ENCODE measurements at places on chromosomes 4 and X. TPM values are rescaled to one million over a fixed set of nuclear protein-coding genes. Genes with fewer than 3 reads are reported as not detected.

XAGE2 gene
- polyA plus RNA-seq = not detected

DNA sequence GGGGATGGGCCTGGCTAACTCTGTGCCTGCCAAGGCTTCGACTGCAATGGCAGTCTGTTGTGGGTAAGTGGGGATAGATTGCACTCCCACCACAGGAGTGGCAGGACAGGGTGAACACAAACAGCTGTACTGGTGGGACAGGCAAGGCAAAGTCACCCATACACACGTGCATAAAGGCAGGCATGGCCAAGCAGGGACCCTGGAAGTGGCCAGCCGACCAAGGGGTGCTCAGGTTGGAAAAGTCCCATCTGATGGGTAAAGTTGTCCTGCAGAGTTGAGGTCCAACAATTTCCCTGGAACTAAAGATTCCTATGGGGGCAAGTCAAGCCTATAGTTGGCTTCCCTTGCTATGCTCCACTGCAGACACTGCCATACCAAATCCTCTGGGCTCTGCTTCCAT lies 1961.9 kb upstream of the ADGRL3 start:
- no peak overlapping the region for H3K4me3 ChIP-seq
- DNase-seq = no peak
- H3K36me3 ChIP-seq = no peaks in the 10 kb centered on the region
- H3K27me3 ChIP-seq = no peaks in the 10 kb centered on the region

- no peak for DNase-seq
- peaks cover 4% of the 10 kb centered on the region for H3K27me3 ChIP-seq
- no peaks in the 10 kb centered on the region for H3K36me3 ChIP-seq
- no peaks in the 10 kb centered on the region for H3K4me1 ChIP-seq
- H3K4me3 ChIP-seq = no peak overlapping the region
- no peak overlapping the region for H3K27ac ChIP-seq
These were observed 10.7 kb upstream of the SPCS3 start for GRCh38 chr4:176309046-176309445.

GRCh38 chr4:22345055-22345454 lies 170.8 kb downstream of the ADGRA3 start:
- no peak for DNase-seq
- no peaks in the 10 kb centered on the region for H3K27me3 ChIP-seq
- no peaks in the 10 kb centered on the region for H3K36me3 ChIP-seq
- H3K4me3 ChIP-seq = no peak overlapping the region
- no peaks in the 10 kb centered on the region for H3K4me1 ChIP-seq

DNA sequence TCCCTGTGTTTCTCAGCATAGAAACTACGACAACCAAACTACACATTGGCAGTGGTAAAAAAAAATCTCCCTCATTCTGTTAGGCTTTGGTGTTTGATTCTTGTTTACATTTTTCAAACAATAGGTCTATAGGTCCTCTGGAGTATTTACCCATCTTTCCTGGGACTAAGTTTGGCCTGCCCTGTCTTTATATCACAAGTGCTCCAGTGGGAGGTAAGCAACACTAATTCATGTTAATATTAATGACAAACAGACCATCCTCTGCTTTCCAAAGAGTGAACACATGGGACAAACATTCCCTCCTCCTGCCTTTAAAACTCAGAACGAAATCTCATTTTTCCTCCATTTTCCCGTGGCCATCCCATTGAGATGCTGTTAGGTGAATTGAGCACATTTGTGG lies 514.1 kb upstream of the INTU start:
- no peaks in the 10 kb centered on the region for H3K27me3 ChIP-seq
- no peak overlapping the region for H3K27ac ChIP-seq
- no peak overlapping the region for H3K4me3 ChIP-seq

RHOXF2 gene
- not detected for polyA plus RNA-seq

DNA sequence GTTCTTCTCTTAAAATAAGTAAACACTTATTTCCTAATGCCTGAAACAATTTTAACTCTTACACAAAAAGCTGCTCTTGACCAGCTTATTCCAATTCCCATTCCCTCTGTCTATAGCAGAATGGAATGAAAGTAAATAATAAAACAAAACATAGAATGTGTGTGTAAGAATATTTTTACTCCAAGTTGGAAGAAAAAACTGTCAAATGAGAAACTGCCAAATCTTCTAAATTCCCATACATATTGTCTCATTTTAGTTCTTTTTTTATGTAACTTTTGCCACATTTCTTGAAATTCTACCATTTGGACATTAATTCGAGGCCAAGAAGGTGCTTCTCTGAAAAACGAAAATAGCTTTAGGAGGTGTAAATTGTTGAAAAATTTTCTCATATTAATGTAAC lies 477.1 kb downstream of the FAT4 start:
- H3K27ac ChIP-seq = no peak overlapping the region
- H3K27me3 ChIP-seq = no peaks in the 10 kb centered on the region
- H3K36me3 ChIP-seq = no peaks in the 10 kb centered on the region
- H3K4me3 ChIP-seq = no peak overlapping the region
- no peak for DNase-seq
- no peaks in the 10 kb centered on the region for H3K4me1 ChIP-seq

SLC10A4 gene
- not detected for polyA plus RNA-seq

DNA sequence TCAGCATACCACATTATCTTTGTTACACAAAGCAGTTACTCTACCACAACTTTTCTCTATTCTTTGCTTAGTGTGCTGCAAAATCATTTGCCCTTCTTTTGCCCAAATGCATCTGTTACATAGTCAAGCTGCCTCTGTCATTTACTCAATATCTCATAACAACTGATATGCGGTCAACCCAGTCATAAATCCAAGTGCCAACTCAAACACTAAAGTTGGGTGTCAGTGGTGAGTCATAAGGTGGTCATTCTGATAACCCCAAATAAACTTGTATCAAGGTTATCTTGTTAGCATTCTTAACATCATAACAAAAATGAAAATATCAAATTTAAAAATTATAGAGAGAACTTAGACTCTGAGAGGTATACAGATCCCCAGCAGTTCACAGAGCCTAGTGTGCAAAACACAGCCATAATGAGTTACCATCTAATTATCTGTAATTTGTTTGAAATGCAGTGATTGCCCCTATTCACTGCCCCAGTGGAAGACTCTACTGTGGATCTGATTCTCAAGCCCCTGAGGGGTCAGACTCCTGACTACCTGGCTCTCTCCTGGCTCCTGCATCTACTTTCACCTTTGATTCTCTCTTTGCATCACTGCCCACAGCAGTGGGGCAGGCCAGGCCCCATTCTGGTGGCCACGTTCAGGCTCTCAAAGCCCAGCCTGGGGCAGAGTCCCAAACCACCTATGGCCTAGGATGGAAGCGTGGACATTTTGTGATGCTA lies 29.2 kb downstream of the TBC1D9 start:
- no peak for DNase-seq
- no peaks in the 10 kb centered on the region for H3K36me3 ChIP-seq
- peaks cover 26% of the 10 kb centered on the region for H3K4me1 ChIP-seq

- peaks cover 2% of the 10 kb centered on the region for H3K27me3 ChIP-seq
- DNase-seq = no peak
- H3K36me3 ChIP-seq = no peaks in the 10 kb centered on the region
- no peak overlapping the region for H3K4me3 ChIP-seq
- H3K27ac ChIP-seq = no peak overlapping the region
- no peaks in the 10 kb centered on the region for H3K4me1 ChIP-seq
These were observed 37.2 kb upstream of the ANK2 start for GRCh38 chr4:113012122-113012725.

GRCh38 chr4:181504924-181505323 lies 738.3 kb upstream of the TENM3 start:
- peaks cover 1% of the 10 kb centered on the region for H3K27me3 ChIP-seq
- H3K4me1 ChIP-seq = no peaks in the 10 kb centered on the region
- no peak overlapping the region for H3K4me3 ChIP-seq
- H3K36me3 ChIP-seq = no peaks in the 10 kb centered on the region
- H3K27ac ChIP-seq = no peak overlapping the region

DNA sequence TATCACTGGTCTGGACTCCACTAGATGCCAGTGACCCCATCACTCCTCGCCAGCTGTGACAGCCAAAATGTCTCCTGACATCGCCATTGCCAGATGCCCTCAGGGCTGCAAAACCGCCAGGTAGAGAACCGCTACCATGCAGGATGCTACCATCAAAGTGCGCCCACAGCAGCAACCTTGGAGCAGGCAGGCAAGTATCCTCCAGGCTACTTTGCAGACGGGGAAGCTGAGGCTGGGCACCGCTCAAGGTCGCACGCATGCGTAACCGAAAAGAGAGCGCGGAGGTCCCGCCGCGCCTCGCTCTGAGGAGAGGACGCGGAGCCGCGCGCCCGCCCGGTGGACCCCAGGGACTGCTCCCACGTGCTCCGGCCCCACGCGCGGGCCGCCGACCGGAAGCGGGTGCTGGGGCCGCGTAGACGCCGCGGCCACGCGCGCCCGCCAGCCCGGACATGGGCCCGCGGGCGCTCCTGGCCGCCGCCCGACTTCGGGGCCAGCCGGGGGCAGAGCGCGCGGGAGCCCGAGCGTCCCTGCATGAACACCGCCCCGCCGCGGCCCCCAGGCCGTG lies at the start of gene STS:
Gene STS, plus strand, starts transcription at position 300 of the 565 bp plus-strand sequence. CDS start 105,488 bp downstream, outside the sequence.
- H3K27me3 ChIP-seq = no peaks in the 10 kb centered on the region
- H3K36me3 ChIP-seq = no peaks in the 10 kb centered on the region
- peaks cover 24% of the 10 kb centered on the region for H3K4me1 ChIP-seq
- H3K27ac ChIP-seq = peak within 1 kb of the TSS; percentile 92
- DNase-seq = peak; percentile 8

ADH1C gene
- polyA plus RNA-seq = not detected

GRCh38 chr4:17241835-17242234 lies 270.1 kb downstream of the QDPR start:
- DNase-seq = no peak
- H3K27ac ChIP-seq = no peak overlapping the region
- no peak overlapping the region for H3K4me3 ChIP-seq
- peaks cover 21% of the 10 kb centered on the region for H3K27me3 ChIP-seq
- no peaks in the 10 kb centered on the region for H3K36me3 ChIP-seq

DNA sequence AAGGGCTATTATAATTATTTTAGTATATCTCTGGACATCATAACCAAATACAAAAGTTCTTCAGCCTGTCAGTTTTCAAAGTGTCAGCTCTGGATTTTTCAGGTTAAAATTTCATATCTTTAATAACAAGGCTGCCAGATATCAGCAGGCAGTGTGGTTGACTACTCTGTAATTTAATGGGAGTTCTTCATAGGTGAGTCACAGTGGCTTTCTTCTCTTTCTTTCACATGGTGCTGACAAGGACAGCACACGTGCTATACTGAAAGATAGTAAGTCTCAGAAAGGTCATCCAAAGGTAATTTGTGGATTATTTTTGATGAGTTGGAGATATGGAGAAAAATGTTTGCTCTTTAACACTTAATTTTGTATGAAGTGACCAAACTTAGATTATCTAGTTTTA lies 43.2 kb downstream of the GALNT7 start:
- H3K4me1 ChIP-seq = peaks cover 12% of the 10 kb centered on the region
- H3K27me3 ChIP-seq = no peaks in the 10 kb centered on the region
- H3K27ac ChIP-seq = no peak overlapping the region
- H3K4me3 ChIP-seq = no peak overlapping the region
- peaks cover 22% of the 10 kb centered on the region for H3K36me3 ChIP-seq

GRCh38 chr4:97720869-97721432 lies 422.3 kb downstream of the STPG2 start:
- no peak overlapping the region for H3K4me3 ChIP-seq
- no peaks in the 10 kb centered on the region for H3K4me1 ChIP-seq
- H3K27ac ChIP-seq = no peak overlapping the region
- H3K36me3 ChIP-seq = no peaks in the 10 kb centered on the region

DNA sequence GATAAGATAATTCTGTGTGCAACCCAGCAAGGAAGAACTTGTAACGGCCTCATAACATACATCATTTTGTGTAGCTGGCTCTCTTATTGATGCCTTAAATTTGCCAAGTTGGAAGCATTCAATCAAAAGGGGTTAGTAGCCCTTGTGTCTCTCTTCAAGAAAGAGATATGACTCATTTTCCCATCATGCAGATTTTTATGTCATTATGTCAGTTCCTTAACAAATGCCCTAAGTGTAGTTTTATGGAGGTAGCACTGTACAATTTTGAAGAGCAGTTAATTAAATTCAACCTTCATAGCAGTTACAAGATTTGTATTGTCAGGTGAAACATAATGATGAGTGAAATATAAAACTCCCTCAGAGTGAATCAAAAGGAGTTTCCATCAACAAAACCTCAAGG lies 215.6 kb downstream of the GRIA3 start:
- no peak for DNase-seq
- no peak overlapping the region for H3K4me3 ChIP-seq
- H3K4me1 ChIP-seq = no peaks in the 10 kb centered on the region
- no peak overlapping the region for H3K27ac ChIP-seq

- no peaks in the 10 kb centered on the region for H3K36me3 ChIP-seq
- no peak overlapping the region for H3K27ac ChIP-seq
- DNase-seq = no peak
- no peak overlapping the region for H3K4me3 ChIP-seq
- H3K4me1 ChIP-seq = no peaks in the 10 kb centered on the region
These were observed 494.1 kb downstream of the CENPC start for GRCh38 chr4:67051000-67051789.

DNA sequence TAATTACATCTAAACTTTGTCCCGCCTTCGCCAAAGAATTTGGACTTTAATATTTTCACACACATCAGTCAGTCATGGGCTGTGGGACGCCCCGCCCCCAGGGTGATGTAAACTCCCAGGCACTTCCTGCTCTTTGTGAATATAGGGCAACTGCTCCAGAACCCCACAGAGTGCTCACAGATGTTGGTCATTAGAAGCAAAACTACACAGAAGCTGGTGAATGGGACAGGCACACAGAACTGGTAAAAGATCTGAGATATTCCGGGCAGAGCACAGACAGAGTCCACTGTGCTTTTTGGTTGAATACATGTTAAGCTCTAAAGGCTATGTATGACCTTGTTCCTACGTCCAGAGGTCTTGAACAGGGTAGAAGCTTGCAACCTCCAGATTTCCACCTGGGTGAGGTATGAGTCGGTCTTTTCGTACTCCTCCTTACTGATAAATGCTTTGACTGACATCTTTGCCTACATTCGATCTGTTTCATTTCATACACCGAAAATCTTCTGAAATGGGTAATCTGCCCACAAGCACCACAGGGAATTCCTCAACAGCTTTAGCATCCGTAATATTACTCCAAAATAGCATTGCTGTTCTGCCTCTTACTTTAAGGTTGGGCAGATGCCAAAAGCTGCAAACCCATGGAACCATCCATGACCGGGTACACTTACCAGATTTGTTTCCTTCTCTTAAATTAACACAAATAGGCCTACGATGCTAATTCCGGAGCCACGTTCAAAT lies 144.6 kb downstream of the AMELX start:
- H3K27me3 ChIP-seq = peaks cover 5% of the 10 kb centered on the region
- DNase-seq = no peak
- no peak overlapping the region for H3K27ac ChIP-seq
- no peak overlapping the region for H3K4me3 ChIP-seq

- no peak overlapping the region for H3K4me3 ChIP-seq
- H3K27me3 ChIP-seq = peaks cover 89% of the 10 kb centered on the region
- H3K27ac ChIP-seq = no peak overlapping the region
- peaks cover 12% of the 10 kb centered on the region for H3K36me3 ChIP-seq
- H3K4me1 ChIP-seq = peaks cover 12% of the 10 kb centered on the region
These were observed 4.7 kb upstream of the NKX6-1 start for GRCh38 chr4:84503495-84504437.

FGF13 gene
- not detected for polyA plus RNA-seq

SLC6A8 gene
- 0.04 TPM for polyA plus RNA-seq

- H3K27ac ChIP-seq = no peak overlapping the region
- no peaks in the 10 kb centered on the region for H3K27me3 ChIP-seq
- no peaks in the 10 kb centered on the region for H3K36me3 ChIP-seq
- H3K4me1 ChIP-seq = no peaks in the 10 kb centered on the region
- DNase-seq = no peak
These were observed 99.8 kb downstream of the MTMR1 start for GRCh38 chrX:150792949-150793527.

- H3K36me3 ChIP-seq = no peaks in the 10 kb centered on the region
- H3K4me1 ChIP-seq = peaks cover 19% of the 10 kb centered on the region
- no peak overlapping the region for H3K27ac ChIP-seq
- H3K27me3 ChIP-seq = no peaks in the 10 kb centered on the region
- H3K4me3 ChIP-seq = peak overlapping the region; percentile 96
These were observed 797 bp downstream of the PKD2 start for GRCh38 chr4:88008122-88008742.
